H9 (cell line): ENCODE measurements at places on chromosomes 12 and 14. TPM values are rescaled to one million over a fixed set of nuclear protein-coding genes. Genes with fewer than 3 reads are reported as not detected.

DNA sequence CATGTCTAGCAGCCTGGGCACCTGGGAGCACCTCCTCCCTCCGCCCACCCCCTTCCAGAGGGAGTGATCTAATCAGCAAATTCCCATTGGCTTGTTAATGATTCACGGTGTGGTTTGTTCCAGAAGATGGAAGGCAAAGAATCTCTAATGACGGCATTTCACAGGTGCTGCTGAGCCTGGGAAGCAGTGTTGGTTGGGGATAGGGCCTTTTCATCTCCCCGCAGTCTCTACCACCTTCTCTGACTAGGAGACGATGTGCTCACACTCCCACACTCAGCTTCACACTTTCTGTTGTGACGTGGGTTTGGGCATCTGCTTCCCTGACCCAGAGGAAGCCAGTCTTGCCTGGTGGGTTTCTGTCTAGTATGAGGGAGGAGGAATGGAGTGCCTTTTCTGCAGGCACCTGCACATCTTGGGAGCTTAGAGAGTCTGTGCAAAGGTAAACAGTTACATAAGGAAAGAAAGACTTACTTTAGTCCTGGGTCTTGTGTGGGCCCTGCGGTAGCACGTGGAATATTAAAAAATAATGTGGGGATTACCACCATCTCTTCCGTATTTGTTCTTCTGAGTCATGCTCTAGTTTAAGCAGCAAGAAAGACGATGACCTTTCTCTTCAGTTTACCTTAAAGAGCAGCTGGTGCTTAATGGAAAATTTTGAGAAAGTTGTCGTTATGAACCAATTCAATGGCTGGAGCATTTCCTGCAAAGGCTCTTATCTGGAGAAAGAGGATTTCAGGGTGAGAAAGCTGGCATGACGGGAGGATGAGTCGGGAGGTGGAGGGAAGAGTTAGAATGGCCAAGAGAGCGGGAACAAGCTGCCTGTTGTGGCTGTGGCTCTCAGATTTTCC lies 70.6 kb upstream of the ARHGAP5 start:
- H3K4me3 ChIP-seq = no peak overlapping the region
- no peak overlapping the region for H3K27ac ChIP-seq
- no peaks in the 10 kb centered on the region for H3K4me1 ChIP-seq
- H3K36me3 ChIP-seq = no peaks in the 10 kb centered on the region

Gene TROAP
- total RNA-seq = 70.5 and 75.3 TPM in 2 replicates

DNA sequence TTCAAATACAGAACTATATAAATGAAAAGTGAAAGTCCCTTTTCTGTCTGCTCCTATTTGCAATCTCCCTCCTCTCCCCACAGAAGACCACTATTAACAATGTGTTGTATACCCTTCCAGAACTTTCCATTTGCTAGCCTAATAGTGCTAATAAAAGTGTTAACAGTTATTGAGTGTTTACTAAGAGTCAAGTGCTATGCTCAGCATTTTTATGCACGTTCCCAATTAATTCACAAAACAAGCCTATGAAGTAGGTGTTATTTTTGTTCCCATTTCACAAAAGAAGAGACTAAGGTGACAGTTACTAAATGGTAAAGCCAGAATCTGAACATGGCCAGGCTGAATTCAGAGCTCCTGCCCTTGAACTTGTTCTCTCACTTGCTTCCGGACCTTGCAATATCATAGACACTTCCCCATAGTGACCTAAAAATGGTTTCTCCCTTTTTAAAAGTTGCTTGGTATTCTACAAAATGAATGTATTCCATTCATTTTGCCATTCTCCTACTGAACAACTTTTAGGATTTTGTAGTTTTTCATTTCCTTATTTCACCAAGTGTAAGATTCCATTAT lies 1.6 kb upstream of the PRKAB1 start:
- H3K27me3 ChIP-seq = no peaks in the 10 kb centered on the region
- H3K4me1 ChIP-seq = no peaks in the 10 kb centered on the region
- H3K27ac ChIP-seq = no peak overlapping the region
- H3K36me3 ChIP-seq = peaks cover 4% of the 10 kb centered on the region
- no peak for DNase-seq
- no peak overlapping the region for H3K4me3 ChIP-seq

DNA sequence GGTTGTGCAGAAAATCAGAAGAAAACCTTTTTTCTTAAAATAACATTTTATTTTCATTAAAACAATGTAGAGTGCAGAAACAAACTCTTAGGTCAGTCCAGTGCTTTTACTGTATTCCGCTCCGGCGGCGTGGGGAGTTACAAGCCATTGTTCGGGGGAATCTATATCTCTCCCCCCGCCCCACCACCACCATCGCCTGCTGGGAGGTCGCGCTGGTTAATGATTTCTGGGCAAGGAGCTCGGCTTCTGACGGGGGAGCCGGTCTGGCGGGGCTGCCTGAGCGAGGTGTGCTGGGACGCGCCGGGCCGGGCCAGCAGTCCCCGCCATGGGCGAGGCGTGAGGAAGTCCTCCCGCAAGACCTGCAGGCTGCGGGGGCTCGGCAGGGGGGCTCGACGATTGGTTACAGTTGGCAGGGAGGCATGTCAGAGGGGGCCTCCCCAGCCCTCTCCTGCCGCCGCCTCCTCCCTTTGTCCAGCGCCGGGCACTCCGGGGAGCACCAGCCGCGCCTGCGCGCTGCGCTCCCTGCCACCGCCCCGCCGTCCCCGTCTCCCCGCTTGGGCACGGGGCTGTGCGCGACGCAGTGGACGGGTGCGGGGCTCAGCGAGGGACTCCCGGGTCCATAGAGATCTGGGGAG lies 1.0 kb upstream of the DUSP6 start:
- peaks cover 38% of the 10 kb centered on the region for H3K36me3 ChIP-seq
- H3K27me3 ChIP-seq = peaks cover 11% of the 10 kb centered on the region; the same call in 1 of the 2 replicates
- H3K4me3 ChIP-seq = peak overlapping the region; percentile 90
- peak; percentile 90 for DNase-seq

GRCh38 chr12:118103601-118104382 lies at the start of gene VSIG10:
Gene VSIG10, minus strand, starts transcription at chr12:118104011. Its CDS starts 340 bp downstream, at chr12:118103671.
- DNase-seq = peak; percentile 79
- peak within 1 kb of the TSS; percentile 91 for H3K4me3 ChIP-seq
- peak within 1 kb of the TSS; percentile 36 for H3K27ac ChIP-seq
- H3K27me3 ChIP-seq = no peaks in the 10 kb centered on the region
- peaks cover 26% of the 10 kb centered on the region for H3K36me3 ChIP-seq

- no peaks in the 10 kb centered on the region for H3K36me3 ChIP-seq
- H3K4me3 ChIP-seq = no peak overlapping the region
These were observed 27.6 kb upstream of the SEL1L start for GRCh38 chr14:81561084-81561775.

Gene GLI1
- total RNA-seq = 25.8 and 28.4 TPM in 2 replicates

Gene KRT3
- total RNA-seq = not detected in 2 replicates

DNA sequence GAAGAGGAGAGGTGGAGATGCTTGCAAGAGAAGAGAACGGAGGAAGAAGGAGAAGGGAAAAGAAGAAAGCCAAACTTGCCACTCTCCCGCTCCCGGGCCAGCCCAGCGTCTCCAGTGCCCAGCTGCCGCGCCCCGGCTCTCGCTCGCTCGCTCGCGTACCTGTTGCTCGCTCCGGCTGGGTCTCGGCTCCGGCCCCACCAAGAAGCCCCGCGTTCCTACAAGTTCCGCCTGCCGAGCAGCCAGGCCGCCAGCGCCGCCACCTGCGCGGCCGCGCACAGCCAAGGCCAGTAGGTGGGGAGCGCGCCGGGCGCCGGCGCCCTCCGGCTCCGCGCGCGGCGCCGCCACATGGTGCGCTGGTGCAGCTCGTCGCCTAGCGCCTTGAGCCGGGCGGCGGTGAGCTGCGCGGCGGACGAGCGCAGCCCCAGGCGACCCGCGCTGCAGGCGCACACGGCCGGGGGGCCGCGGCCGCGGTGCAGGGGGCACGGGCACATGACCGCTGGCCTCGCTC lies 370 bp downstream of the HRK start:
- H3K36me3 ChIP-seq = no peaks in the 10 kb centered on the region; the same call in 2 of the 3 replicates
- H3K4me1 ChIP-seq = no peaks in the 10 kb centered on the region
- peaks cover 47% of the 10 kb centered on the region for H3K27me3 ChIP-seq
- no peak overlapping the region for H3K27ac ChIP-seq
- DNase-seq = peak; percentile 81

- H3K36me3 ChIP-seq = peaks cover 9% of the 10 kb centered on the region; the same call in 2 of the 3 replicates
- peaks cover 3% of the 10 kb centered on the region; the same call in 1 of the 2 replicates for H3K4me1 ChIP-seq
- peak within 1 kb of the TSS; percentile 46 for H3K27ac ChIP-seq
These were observed at the start of gene PMEL for GRCh38 chr12:55965941-55966407. Gene PMEL, minus strand, starts transcription at chr12:55966042. Its CDS starts 31 bp downstream, at chr12:55966011.
